AG08396 (cell line): ENCODE measurements at places on chromosomes 11 and 22.

DNA sequence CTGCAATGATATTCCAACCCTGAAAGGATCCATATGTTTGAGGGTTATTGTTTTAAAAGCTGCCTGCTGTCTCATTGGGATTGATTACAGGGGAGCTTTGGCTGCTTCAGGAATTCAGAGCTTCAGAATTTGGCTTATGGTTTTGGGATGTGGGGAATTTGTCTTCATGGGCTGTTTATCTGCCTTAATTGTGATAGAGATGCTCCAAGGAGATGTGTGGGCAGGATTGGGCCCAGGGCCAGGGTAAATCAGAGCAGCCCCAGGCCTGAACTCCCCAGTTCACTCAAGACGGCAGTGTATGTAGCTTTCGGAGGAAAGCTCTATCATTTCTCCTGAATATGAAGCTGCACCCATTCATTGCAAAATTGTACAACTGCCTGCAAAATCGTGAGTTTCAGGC, 88.5 kb downstream of the ALX4 start:
- DNase-seq, result no peak

- DNase-seq, result no peak
Measured at GRCh38 chr11:133181066-133181465, 351.2 kb downstream of the OPCML start.

GRCh38 chr11:64514590-64514989, 76.4 kb upstream of the SLC22A12 start:
- no peak for DNase-seq

- DNase-seq, result no peak
Measured at GRCh38 chr11:62353841-62354240, 16.6 kb downstream of the ASRGL1 start.

DNA sequence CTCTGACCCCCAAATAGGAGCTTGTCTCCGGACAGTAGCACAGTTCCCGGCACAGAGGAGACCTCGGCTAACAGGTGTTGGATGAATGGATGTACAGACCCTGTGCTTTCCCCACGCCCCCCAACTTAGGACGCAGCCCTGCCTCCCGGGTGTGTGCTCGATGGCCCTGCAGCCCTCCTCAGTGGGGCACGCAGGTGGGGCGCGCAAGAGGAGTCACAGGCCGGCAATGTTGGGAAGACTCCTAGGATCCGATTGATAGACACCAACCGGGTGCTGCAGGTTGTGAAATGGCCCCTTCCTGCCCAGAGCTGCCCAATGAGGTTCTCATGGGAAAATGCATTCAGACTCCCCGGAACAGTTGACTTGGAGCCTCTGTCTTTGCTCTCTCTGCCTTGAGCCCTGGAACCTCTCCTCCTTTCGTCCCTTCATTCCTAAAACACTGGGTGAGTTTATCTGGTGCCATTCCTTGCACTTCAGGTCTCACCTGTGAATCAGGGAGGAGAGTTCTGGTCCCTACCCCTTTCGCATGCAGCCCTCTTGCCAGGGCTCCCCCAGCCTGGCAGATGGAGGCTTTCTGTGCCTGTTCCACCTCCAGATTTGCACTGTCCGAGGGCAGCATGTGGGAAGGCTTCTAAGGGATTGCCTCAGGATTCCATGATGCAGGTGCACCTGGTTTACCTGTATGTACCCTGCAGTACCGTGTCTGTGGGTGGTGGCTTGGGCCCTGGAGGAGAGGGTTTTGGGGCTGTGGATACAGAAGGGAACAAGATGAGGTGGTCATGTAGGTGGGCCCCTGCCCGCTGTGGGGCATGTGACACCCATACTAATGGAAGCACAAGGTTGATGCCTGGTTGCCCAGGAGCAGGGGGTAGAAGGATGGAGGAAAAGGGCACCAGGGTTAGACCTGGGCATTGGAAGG, 1.2 kb downstream of the MICALL1 start:
- no peak for DNase-seq

- DNase-seq, result peak; percentile 39
Measured at GRCh38 chr11:27296497-27296896, 66.5 kb downstream of the CCDC34 start.

DNA sequence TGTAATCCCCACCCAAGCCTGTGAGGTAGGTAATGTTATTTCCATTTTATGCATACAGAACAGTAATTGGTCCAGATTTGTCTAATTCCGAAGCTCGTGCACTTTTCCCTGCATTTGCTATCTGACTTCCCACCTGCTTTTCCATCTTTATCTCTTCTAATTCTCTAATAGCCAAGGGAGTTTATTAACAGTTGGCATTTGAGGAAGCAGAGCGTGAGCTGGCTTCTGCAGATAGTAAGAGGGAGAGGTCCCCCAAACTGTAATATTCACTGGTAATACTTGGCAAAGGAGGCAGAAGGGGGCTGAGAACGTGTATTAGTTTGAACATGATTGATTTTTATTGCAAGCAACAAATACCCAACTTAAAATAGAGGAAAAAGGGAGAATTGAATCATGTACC, 110.8 kb upstream of the SPON1 start:
- no peak for DNase-seq

GRCh38 chr22:36541831-36542411, 13.0 kb upstream of the EIF3D start:
- DNase-seq, result peak; percentile 63

- no peak for DNase-seq
Measured at GRCh38 chr11:98289617-98290263, 731.0 kb upstream of the CNTN5 start.

DNA sequence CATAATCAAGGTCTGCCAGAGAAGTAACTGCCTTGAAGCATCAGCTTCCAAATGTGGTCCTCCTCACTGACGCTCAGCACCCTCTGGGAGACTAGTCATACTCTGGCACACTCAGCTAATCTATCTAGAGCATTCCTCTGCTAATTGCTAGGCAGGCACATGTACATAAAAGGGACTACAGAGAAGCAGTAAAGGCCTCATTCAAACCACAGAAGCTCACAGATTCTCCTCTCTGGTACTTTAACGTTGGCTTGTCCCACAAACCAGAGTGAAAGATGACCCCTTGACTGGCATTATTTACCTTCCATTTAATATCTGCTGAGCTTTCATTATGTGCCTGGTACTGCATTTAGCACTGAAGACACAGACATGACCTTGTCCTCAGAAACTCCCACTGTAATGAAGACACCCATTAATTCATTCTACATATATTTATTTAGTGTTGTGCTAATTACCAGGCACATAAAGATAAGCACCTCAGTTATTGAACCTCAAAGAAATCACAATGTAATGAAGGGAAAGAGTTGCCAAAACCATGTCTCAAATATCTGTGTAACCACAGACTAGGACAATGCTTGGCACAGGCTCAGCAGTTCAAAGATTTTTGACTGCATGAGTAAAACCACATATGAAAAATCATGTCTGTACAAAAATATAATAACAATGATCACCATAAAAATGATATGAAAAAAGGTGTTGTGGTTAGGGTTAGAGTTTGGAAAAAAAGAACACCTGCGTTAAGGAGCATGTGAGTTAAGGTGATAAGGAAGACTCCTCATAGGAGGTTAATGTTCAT, 550.4 kb downstream of the DLG2 start:
- peak; percentile 3 for DNase-seq

GRCh38 chr11:66119348-66120133, 49.5 kb downstream of the PACS1 start:
- DNase-seq, result no peak

DNA sequence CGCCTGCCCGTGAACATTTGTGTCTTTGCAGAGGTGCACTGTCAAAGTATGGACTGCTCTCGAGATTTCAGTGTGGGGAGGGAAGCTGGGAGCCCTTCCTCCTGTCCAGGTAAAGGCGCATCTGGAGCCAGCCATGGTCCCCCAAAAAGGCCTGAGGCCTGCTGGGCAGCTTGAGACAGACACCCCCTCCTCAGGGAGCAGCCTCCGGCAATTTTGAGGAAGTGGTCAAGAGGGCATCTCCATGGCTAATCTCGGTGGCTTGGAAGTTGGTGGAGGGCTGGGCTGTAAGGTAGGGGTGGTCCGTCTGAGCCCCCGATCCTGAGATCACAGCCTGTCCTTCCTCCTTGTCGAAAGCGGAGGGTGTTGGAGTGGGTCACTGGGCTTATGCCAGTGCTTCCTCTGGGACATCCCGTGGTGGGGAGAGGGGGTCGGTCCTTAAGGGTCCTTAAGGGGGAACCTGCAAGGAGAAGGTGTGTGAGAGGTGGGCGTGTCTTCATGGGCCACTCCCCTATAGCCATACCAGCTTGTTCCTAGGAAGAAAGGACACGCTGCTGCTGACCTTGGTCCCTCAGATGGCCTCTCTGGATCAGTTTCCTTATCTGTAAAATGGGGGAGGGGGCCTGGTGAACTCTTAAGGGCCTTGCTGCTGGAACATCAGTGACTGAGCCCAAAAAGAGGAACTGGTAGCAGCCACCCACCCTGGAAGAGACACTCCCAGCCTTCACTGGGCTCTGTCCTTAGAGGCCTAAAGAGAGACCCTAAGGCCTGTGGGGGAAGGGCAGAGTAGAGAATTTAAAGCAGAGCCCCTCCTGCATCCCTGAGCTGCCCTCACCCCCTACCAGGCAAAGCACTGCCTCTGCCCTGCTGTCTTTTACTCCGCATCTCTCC, 2.6 kb downstream of the KCNC1 start:
- DNase-seq, result no peak

DNA sequence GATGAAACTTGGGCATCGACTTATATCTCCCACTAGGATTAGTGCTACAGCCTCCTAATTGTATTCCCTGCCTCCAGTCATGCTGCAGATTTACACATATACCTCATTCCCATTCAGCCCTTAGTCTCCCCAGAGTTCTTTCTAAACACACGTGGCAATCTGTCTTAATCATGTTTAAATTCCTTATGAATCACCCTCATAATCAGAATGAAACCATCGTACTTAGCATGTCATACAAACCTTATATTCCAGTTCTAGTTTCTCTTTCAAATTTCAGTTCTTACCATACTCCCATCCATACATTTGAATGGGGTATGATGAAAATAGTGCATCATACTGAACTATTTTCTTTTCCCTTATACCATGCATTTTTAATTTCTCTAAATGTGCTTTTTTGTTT, 6.0 kb upstream of the OR10A2 start:
- no peak for DNase-seq

GRCh38 chr11:72263361-72263760, 19.4 kb upstream of the PHOX2A start:
- DNase-seq, result peak; percentile 45

DNA sequence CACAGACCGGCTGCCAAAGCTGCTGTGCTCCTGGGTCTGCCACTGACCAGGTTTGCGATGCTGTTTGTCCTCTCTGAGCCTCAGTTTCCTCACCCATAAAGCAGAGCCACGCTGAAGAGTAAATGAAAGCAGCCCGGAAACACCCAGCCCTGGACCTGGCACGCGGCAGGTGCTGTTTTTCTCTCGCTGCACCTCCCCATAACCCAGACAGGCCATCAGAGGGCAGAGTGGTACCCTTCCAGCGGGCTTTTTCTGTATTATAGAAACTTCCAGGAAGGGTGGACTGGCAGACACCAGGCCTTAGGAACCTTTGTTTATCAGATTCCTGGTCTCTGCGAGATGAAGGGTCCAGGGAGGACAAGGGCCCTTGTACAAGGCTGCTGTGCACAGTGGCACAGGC, 17.9 kb upstream of the FGF19 start:
- no peak for DNase-seq

DNA sequence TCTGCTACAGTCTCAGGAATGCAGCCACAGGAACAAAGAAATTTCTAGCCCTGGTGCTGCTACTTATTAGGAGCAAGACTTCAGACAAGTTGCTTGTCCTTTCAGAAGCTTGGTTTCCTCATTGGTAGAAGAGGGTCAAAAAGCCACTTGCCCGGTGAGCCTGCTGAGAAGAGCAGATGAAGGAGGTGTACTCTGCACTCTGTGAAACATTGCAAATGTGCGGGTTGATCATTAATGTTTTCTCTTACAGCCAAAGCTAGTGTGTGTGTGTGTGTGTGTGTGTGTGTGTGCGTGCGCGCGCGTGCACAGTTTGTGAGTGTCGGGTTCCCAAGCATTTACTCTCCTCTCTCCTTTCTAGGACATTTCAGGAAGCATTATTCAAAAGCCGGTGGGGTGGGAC, 86.3 kb upstream of the NNMT start:
- no peak for DNase-seq

DNA sequence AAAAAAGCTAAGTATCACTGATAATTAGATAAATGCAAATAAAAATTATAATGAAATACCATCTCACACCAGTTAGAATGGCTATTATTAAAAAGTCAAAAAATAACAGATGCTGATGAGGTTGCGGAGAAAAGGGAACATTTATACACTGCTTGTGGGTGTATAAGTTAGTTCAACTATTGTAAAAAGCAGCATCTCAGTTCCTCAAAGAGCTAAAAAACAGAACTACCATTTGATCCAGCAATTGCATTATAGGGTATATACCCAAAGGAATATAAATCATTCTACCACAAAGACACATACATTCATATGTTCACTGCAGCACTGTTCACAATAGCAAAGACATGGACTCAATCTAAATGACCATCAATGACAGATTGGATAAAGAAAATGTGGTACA, 120.3 kb upstream of the ZBED5 start:
- DNase-seq, result no peak

DNA sequence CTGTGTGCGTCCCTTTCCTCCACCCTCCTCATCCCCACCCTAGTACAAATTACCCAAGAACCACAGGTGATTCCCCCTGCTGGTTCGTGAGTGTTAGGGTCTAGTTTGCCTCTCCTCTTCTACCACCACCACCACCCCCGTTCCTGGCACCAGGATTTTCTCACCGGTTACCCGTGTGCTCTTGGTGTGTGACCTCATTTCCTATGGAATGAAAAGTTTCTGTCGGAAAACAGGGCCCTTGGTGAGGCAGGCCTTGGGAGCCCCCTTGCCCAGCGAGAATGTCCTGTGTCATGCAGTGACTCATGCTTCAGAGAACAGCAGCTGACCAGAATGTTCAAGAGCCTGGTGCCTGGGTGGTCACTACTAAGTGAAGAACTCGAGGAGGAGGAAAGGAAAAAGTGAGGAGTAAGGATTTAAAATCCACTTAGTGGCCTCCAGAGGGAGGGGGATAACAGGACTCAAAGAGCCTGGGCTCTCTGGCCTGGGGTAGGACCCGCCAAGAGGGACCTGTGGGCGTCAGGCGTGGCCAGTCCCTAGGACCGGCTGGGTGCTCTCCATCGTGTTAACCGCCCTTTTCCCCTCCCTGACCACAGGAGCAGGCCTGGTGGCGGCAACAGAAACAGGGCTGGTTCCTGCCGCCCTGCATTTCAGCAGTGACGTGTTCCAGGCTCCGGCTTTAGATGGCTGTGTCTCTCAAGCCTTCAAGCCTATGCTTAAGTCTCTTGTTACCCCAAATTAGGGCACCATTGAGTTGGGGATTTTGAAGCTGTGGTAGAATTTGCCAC, 30.2 kb downstream of the C22orf31 start:
- peak; percentile 91 for DNase-seq

DNA sequence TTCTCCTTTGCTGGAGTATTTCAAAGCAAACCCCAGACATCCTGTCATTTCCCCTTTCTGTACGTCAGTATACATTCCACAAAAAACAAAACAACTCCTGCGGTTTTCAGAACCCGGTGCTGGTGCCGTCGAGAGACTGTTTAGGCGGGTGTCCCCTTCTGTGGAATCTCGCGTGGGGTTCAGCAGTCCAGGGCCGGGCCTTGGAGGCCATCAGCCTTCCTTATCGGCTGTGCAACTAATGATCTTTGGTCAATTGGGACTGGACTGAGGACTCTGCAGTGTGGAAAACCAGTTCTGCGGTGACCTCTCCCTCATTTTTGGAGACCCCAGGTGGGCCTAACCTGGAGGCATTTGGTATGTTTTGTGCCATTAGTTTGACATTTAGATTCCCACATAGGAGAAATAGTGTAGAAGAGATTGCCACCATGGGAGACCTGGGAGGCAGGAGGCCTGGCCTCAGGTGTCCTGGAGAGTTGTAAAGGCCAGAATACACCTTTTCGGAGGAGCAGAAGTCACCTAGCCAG, 84.4 kb downstream of the TBC1D22A start:
- DNase-seq, result no peak

- DNase-seq, result no peak
Measured at GRCh38 chr11:2739531-2740274, 39.9 kb upstream of the KCNQ1OT1 start.
